ENCODE measurements at places on chromosomes 5 and 9. TPM values are rescaled to one million over a fixed set of nuclear protein-coding genes. Genes with fewer than 3 reads are reported as not detected.

Gene IFNA21
- not detected for total RNA-seq

Gene HAVCR2
- 3.3 TPM for total RNA-seq

Gene PCDHGB2
- 1.1 TPM for total RNA-seq

Gene GRIN1
- not detected for total RNA-seq

Gene COL15A1
- 6.8 TPM for total RNA-seq

Gene CDH9
- total RNA-seq = not detected

Gene FBXO4
- total RNA-seq = 12.7 TPM

Gene NME5
- 3.3 TPM for total RNA-seq

Gene HSPB3
- not detected for total RNA-seq

Gene OTULINL
- 0.37 TPM for total RNA-seq

Gene TNIP1
- 65.7 TPM for total RNA-seq

Gene GAS1
- 9.4 TPM for total RNA-seq

Gene BTNL9
- total RNA-seq = not detected

Gene GLIPR2
- total RNA-seq = 20.7 TPM

Gene ZNF354C
- total RNA-seq = 6.6 TPM
